ENCODE measurements at places on chromosomes 16 and 17. TPM values are rescaled to one million over a fixed set of nuclear protein-coding genes. Genes with fewer than 3 reads are reported as not detected.

The GIT1 gene
- 37.1 TPM for polyA plus RNA-seq

The HIGD1B gene
- polyA plus RNA-seq = not detected

The TMEM98 gene
- polyA plus RNA-seq = 195 TPM

GRCh38 chr17:81884520-81884919 is 6.9 kb downstream of the ALYREF start:
- DNase-seq = no peak

DNA sequence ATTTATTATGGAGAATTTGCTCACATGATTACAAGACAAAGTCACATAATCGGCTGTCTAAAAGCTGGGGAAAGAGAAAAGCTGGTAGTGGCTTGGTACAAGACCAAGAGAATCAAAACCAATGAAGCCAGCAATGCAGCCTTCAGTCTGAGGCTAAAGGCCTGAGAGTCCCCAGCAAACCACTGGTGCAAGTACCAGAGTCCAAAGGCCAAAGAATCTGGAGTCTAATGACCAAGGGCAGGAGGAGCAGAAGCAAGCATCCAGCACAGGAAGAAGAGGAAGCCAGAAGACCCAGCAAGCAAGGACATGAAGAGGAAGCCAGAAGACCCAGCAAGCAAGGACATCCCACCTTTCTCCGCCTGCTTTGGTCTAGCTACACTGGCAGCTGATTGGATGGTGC is 250.6 kb upstream of the SALL1 start:
- no peak for DNase-seq

DNA sequence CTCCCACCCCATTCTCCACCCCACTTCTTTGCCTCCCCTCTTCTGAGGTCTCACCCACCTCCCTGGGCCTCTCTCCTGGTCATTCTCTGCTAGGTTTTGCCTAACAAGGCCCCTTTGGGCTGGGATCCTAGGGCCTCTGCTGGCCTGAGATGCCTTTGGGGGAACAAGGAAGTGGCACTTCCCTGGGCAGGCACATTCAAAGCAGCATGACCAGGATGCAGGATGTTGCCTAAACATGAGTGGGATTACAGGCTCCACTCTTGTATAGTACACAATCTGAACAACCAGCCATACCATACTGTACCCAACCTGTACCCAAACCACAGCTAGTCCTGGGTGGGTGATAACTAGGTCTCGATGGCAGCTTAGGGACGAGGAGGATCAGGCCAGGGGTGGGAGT is 9.0 kb downstream of the GALK1 start:
- no peak for DNase-seq

DNA sequence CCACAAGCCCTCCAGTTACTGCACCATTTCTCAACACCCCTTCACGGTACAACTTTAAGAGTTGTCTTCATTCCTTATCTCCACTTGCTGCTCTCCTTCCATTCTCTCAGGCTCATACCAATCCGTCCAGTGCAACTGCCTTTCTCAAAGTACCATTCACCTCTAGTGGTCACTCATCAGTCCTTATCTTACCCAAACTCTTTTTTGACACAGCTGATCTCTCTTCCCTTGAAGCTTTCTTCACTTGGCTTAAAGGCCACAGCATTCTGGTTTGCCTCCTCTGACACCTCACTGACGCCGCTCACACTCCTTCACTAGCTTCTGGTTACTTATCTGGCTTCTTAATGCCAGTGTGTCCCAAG is 24.9 kb downstream of the UBE2G1 start:
- no peak for DNase-seq

GRCh38 chr17:4605826-4606225 is 21.5 kb downstream of the SMTNL2 start:
- peak; percentile 30 for DNase-seq

GRCh38 chr17:52011064-52011463 is 147.4 kb downstream of the CA10 start:
- DNase-seq = no peak

- DNase-seq = no peak
Measured at GRCh38 chr17:50792132-50792531, 24.8 kb upstream of the ANKRD40CL start.

DNA sequence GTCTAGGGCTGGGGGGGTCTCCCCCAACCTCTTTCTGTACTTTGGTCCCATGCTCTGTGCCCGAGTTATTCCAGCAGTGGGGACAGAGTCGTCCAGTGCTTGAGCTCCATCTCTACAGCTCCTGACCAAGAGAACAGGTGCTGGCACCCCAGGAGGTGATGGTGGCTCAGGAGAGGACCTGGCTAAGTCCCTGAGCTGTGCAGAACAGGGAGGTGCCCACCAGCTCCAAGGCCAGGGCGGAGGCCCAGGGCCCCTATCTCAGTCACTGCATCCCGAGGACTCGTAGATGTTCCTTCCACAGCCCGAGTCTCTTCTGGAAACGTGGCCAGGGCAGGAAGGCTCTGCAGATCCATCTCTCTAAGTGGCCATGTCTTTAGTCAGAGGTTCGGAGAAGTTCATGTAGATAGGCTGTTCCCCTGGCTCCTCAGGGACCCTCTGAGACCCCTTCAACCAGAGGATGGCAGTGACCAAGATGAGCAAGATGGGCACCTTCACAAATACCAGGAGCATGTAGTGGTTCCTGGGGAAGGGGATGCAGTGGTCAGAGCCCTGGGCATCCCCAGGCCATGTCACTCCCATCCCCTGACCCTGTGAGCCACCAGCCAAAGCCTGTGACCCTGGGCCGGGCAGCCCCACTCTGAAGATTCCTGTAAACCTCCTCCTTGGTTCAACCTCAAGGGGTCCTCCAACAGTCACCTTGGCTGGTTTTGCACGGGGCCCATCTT is 8.7 kb downstream of the CD300LB start:
- DNase-seq = no peak

DNA sequence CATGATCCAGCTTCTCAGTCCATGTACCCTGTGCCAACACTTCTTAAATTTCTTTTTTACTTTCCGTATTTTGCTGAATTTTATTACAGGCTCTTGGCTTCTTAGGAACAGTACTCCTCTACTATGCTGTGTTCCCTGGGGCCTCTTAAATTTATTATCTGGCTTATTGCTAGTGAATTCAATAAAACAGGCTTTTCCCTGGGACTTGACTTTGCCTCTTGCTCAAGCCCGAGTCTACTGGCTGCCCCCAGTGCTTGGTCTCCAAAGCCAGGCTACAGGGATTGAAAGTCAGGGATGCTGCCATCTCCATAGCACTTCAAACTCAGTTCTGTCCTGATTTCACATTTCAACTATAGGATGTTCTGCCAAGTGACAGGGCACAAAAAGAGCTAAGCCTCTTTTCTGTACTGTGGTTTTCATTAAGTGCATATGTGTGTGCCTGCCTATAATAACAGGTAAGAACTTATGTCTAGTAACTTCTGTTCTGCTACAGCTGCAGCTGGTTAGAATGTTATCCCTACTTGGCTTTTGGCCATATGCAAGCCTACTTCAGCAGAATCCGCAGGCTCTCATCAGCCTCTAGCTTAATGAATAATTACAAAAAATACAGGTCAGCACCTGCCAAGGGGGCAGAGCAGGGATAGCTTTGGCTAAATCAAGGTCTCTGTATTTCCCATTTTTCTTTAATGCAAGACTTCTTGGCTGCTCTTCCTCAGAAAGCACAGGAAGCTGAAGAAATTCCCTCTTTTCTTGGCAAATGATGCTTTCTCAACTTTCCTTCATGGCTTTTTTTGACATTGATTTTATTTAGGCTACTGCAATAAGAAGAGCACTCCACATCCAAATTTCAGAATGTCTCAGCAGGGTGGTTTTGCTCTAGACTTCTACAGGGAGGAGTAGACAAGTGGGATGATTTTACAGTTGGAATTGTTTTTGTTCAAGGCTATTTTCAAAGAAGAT is 8.2 kb downstream of the FAM20A start:
- no peak for DNase-seq
